ENCODE measurements at places on chromosomes 5 and 9.

GRCh38 chr5:77984587-77984986 is 208.4 kb upstream of the TBCA start:
- DNase-seq: no peak

- DNase-seq: no peak
Observed at GRCh38 chr9:4887556-4887955, 94.8 kb downstream of the RCL1 start.

DNA sequence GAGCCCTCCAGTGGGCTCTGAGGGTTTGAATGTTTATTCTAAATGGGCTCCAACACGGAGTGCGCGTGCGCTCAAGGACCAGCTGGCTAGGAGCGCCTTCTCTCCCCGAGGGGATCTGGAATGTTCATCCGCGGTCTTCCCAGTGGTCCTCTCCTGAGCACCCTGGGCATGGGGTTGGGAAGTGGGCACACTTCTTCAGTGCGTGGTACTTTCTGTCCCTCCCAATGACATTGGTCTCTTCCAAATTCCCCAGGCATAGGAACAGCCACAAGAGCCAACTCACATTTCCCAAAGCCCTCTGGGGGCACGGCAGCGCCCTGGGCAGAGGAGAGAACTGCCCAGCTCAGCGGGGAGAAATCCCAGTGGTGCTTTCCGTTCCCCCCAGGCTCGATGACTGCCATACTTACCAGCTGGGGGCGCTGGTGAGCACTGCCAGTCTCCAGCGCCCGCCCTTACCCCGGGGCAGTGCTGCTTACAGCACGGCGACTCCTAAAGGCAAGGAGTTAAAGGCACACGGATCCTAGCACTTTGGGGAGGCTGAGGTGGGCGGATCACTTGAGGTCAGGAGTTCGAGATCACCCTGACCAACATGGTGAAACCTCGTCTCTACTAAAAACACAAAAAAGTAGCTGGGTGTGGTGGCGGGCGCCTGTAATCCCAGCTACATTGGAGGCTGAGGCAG is 29.9 kb upstream of the OBP2B start:
- DNase-seq: peak; percentile 36

DNA sequence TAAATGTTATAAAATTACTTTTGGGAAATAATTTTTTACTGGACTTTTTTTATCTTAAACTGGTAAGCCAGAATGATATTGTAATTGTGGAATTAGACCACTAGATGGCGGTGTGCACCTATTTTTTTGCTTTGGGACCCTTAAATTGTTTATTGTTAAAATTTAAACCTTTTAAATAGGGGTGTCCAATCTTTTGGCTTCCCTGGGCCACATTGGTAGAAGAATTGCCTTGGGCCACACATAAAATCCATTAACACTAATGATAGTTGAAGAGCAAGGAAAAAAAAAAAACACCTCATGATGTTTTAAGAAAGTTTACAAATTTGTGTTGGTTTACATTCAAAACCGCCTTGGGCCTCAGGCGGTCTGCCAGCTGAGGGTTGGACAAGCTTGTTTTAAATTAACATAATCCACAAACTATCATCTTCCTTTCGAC is 28.4 kb upstream of the GADD45G start:
- DNase-seq: peak; percentile 6

GRCh38 chr5:125863579-125863978 is 559.6 kb upstream of the GRAMD2B start:
- DNase-seq: no peak

GRCh38 chr5:133763744-133764143 is 151.4 kb upstream of the FSTL4 start:
- no peak for DNase-seq

DNA sequence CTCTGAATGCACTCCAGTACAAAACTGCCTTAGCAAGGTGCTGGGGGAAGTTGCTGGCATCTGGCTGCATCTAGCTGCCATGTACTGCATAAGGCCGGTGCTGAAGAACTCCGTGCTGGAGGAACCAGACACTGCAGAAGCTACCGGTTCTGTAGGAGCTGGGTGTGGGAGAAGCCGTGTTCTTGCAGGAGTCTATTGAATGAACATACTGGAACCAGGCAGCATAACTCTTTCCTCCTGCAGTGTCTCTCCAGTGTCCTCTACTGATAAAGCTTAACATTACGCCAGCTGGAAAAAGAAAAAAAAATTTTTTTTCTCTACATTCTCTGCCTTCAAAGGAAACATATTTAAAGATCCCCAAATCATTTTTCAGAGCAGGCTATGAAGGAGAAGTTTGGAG is 38.5 kb downstream of the VPS13A start:
- DNase-seq: peak; percentile 37

GRCh38 chr9:127931092-127931881 is 710 bp upstream of the PIP5KL1 start:
- peak; percentile 67 for DNase-seq

DNA sequence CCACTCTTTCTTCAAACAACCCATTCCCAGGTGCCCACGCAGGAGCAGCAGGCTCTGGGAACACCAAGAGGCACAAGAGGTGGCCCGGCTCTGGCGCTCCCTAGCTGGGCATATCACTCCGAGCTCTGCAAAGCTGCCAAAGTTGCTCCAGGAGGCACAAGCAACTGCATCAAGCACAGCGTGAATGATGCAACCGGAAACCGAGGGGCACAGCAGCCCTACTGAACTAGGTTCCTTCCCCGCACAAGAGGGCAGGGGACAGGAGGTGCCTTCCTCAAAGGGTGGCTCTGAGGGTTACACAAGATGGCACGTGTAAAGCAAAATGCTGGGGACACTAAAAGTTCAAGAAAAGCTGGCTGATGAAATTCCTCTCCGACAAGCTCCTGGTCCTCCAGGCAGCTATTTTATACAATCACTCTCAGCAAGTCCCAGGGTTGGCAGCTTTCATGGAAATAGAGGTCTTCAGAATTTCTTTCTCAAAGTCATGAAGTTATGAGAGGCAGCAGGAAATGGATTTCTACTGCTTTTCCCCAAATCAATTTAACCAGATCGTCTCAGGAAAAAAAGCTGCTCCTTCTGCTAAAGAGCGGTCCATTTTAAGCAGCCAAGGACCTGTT is 22.9 kb downstream of the PSMB7 start:
- no peak for DNase-seq

DNA sequence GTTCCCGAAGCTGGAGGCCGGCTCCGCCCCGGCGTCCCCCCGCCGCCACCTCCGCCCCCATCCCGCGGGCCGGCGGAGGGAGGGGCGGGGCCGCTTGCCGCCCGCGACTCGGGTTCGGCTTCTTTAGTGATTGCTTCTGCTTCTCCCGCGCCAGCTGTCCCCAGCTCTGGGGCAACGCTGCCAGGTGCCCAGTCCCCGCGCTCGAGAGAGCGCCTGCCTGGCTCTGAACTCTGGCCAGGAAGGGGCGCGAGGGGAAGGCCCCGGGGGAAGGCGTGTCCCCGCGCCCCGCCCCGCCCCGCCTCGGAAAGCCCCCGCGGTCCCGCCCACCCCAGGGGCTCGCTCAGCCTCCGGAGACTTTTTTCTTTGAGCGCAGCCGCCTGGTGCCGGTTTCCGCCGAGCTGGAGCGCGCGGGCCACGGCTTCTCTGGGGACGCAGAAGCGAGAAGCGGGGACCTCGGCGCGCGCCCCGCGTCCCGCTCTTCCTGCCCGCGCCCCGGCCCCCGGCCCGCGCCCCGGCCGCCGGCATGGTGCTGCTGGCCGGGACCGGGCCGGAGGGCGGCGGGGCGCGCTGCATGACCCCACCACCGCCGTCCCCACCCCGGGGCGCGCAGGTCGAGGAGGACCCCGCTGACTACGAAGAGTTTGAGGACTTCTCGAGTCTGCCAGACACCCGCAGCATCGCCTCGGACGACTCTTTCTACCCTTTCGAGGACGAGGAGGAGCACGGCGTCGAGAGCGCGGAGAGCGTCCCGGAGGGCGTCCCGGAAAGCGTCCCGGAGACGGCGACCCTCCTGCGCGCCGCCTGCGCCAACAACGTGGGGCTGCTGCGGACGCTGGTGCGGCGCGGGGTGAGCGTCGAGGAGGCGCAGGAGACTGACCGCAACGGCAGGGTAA is at the start of gene ANKRD33B:
Gene ANKRD33B (plus strand): TSS at position 126 of the 893 bp plus-strand sequence. CDS start 398 bp downstream, at position 524.
- DNase-seq: peak; percentile 60

DNA sequence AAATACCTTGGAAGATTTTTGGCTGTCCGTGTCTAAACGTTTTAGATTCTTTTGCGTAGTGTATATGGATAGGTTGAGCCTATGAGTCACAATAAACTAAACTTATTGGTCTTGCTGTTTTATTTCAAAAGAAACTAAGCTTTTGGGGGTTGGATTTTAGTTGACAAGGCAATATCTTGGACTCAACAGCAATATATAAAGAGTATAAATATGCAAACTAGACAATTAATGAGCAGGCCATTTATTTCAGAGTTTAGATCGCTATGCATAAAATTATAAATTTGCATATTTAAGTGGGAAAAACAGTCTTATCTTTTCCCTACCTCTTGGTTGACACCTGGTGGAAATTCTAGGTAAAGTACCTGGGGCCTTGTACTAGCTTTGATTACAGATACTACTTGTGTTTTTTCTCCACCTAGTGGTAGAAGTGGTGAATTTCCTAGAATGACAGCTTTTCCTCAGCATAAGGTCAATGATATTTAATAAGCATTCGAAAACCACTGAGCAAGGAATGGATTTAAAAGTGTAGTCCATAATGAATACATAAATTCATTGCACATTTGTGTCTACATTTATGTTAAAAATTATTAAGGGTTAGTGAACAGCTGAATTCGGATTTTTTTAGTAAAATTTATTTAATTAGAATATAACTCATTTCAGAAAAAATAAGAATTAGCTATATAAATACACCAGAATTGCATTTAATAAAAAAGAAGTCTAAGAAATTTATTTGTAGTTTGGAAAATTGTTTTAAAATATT is 1.7 kb upstream of the ARRDC3 start:
- DNase-seq: peak; percentile 89

DNA sequence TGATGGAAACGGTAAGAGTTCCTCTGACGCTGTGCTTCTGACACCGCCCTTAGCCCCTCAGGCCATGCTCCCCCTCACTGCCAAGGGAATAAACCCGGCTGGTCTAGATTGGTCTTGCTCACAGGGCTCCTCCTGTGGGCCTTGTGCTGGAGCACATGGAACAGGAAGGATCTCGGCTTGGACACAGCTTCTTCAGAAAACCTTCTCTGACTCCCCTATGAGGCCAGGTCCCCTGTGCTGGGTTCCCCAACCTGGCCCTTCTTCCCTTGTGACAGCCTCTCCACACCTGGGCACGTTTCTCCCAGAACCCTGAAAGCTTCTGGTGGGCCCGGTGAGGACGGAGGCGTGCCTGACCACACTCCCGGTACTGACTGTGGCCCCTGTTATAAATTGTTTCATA is 8.2 kb downstream of the SPATA31E1 start:
- DNase-seq: no peak

DNA sequence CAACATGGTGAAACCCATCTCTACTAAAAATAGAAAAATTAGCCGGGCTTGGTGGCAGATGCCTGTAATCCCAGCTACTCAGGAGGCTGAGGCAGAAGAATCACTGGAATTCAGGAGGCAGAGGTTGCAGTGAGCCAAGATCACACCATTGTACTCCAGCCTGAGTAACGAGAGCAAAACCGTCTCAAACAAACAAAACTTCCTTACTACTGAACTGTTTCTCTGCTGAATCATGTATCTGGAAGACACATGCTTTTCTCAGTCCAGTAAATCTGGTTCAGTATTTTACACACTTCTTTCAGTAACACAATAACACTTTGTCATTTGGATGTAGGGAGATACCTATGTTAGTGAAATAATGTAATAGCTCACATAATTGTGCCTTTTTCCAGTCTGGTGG is 7.9 kb downstream of the TRMT10B start:
- DNase-seq: peak; percentile 77

DNA sequence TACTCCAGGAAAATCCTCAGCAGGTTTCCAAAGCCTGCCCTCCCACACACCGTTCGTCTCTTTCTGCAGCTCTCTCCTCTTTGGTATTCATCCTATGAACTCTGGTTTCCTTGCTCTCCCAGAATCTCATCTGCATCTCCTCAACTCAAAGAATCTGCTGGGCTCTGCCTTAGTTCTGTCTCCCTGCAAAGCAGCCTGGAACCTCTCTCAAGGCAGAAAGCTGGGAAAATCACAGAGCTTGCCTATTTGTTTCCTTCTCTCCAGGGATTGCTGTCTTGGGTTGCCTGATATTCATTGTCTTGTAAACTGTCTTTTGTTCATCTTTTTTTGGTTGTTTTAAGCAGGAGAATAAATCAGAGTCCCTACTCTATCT is 5.3 kb upstream of the ERAP2 start:
- no peak for DNase-seq

All from HCEC 1CT (cell line).